ENCODE measurements at places on chromosomes 6 and 20.

DNA sequence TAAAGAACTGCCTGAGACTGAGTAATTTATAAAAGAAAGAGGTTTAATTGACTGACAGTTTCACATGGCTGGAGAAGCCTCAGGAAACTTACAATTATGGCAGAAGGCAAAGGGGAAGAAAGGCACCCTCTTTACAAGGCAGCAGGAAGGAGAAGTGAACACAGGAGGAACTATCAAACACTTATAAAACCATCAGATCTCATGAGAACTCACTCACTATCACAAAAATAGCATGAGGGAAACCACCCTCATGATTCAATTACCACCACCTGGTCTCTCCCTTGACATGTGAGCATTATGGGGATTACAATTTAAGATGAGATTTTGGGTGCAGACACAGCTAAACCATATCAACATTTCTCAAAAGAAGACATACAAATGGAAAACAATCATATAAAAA, 266.3 kb downstream of the EPM2A start:
- no peak for DNase-seq

DNA sequence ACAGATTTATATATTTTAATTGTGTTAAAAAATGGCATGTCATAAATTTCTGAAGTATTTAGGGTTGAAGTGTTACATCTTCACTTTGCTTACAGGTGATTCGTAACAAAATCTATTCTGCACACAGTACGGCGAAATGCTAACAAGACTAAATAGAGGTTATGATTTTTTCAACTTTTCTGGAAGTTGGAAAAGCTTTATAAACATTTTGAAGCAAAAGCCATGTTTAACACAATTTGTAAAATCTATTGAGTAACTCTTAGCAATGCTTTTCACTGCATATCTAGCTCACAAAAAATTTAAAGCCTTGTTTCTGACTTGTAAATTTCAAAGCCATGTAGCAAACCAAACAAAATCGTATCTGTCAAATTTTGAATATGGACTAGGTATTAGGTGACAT, 3.3 kb downstream of the STX16 start:
- DNase-seq = no peak

GRCh38 chr6:111653434-111653833, 47.8 kb upstream of the TRAF3IP2 start:
- no peak for DNase-seq

GRCh38 chr6:139752086-139752485, 377.6 kb upstream of the CITED2 start:
- no peak for DNase-seq

DNA sequence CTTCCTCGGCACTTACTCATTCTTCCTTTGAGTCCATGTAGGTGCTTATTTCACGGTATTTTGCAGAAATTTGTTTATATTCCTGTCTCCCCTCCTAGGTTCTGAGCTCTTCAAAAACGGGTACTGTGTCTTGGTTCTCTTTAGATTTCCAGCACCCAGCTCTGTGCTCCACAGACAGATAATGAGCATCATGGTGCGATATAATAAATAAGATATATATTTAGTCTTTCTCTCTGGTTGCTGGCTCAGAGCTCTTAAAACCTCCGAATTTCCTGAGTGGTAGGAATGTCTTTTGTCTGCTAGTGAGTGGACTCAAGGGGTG, 108.1 kb upstream of the GPR6 start:
- DNase-seq = no peak

DNA sequence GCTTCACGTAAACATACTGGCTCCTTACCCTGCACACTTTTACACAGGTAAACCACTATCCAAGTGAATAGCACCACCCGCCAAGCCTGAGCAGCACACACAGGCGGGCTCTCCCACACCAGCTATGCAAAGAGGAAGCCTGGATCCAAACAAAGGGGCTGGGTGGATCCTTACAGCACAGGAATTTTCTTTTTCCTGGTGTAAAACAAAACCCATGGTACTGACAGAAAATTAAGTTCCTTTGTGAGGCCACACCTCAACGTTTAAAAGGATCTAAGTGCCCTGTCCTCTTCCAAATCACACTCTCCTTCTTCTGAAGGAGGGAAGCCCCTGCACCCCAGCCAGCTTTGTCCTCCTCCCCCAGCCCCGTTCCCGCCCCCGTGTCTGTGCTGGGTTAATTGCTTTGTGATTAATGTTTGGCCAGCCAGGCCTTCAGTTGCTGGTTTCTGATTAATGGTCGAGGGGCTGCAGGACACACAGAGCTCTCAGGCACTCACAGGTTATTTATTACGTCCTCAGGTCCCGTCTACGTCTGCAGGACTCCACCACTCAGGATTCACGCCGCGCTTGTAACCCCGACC, 6.1 kb downstream of the DACT2 start:
- DNase-seq = no peak

GRCh38 chr20:10963717-10964266, 290.0 kb upstream of the JAG1 start:
- no peak for DNase-seq

- no peak for DNase-seq
These were observed 233.1 kb upstream of the ZNF217 start for GRCh38 chr20:53826597-53827291.

- no peak for DNase-seq
These were observed 3.5 kb upstream of the MOCS1 start for GRCh38 chr6:39937686-39938333.

DNA sequence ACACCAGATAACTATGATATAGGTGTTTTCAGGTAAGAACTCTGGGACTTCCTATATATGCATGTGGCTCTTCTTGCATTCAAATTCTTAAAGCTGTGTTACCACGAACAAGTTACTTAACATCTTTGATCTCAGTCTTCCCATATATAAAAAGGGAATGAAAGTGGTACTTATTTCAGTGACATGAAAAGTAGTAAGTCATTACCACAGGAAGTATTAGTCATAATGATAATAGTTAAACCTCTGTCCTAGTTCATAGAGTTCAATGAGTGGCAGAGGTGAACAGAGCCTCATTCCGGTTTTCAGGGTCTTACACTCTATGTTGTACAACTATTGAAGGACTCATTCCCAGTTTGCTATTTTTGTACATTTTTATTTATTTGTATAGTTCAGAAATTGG, 237.0 kb downstream of the NKAIN2 start:
- no peak for DNase-seq

GRCh38 chr20:60108397-60108796, 150.2 kb downstream of the CDH26 start:
- DNase-seq = peak; percentile 53

GRCh38 chr6:45922728-45923351, 92.8 kb downstream of the CLIC5 start:
- peak; percentile 76 for DNase-seq

GRCh38 chr6:142845143-142845571, 99.8 kb downstream of the HIVEP2 start:
- no peak for DNase-seq

DNA sequence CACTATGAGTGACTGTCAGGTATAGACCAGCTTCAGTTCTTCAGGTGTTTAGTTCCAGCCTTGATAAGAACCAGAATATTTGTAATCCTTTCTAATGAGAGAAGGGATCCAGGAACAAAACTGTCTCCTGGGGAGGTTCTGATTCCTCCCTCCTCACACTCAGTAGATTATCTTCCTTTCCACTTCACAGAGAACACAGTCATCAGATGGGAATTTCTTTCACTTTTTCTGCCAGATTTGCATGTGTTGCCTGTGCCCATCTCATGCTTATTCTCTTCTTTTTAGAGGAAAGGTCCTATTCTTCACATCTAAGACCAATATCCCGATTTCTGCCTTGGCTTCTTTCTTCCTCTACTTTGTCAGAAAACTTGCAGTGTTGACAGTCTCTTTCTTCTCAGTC, 50.8 kb downstream of the CD109 start:
- no peak for DNase-seq

- DNase-seq = no peak
These were observed 53.3 kb upstream of the EYA4 start for GRCh38 chr6:133187657-133188453.

DNA sequence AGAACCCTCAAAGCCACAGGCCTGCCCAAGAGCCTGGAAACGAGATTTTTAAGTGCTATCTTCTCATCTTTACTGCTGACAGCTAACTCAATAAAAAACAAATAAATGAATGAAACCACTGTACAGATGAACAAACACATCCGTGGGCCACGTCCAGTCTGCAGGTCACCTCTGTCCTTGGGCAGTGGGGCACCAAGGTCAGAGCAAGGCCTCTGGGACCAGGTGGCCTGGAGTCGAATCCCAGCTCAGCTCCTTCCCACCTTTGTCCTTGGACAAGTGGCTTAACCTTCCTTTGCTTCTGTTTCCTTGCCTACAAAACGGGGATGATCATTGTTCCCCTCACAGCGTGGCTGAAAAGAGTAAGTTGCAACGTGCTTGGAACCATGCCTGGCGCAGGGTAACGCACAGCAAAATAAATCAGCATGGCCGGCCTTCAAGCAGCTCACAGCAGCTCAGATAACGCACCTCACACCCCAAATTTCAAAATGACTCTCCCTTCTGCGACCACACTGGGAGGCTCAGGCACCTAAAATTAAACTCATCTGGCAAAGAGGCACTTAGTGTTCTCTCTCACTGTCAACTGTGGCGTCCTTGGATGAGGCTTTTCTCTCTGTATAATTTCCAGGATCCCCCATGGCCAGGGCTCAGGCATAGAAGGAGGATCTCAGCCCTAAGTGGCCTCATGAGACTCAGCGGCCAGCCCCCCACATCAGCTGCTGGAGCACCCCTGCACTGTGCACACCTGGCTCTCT, 35.7 kb downstream of the RRBP1 start:
- no peak for DNase-seq

DNA sequence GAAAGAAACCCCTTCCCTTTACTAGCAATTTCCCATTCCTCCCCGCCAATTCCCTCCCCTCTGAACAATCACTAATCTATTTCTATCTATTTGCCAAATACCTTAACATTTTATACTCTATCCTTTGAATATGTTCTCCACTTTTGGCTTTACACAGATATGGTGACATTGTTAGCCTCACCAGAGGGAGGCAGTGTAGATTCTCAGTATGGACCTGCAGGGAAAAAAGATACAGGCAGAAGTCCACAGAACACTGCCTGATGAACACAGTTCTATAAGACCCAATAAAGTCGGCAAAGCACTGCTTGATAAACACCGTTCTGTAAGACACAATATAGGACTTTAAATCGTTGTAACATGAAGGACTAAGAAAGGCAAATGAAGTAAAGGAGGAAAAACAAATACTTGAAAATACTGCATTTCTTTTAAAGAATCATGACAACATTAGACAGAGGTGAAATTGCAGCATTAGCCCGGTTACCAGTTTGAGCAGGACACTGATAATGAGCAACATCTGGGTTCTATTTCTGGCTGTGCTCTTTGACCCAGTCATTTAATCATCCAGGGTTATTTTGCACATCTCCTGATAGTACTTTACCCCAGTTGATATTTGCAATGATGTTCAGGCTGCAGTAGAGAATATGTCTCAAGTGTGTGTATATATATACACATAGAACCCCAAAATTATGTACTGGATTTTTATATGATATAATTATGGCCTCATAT, 296.8 kb downstream of the UTRN start:
- DNase-seq = no peak

DNA sequence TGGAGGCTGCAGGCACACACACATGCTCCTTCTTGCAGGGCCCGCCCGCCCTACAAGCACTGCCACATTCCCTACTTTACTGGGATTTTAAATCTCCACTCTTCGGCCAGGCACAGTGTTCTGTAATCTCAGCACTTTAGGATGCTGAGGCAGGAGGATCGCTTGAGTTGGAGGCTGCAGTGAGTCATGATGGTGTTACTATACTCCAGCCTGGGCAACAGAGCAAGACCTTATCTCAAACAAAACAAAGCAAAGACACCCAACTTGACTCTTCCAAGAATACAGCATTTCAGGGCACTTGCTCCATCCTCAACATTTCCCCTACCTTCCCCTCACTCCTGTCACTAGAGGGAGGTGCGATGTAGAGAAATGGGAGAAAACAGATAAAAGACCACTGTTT, 194.0 kb downstream of the MYLK4 start:
- DNase-seq = no peak

- DNase-seq = no peak
These were observed 59.4 kb upstream of the BACH2 start for GRCh38 chr6:90356012-90356421.

GRCh38 chr6:3164388-3164787, 7.0 kb upstream of the TUBB2A start:
- no peak for DNase-seq

DNA sequence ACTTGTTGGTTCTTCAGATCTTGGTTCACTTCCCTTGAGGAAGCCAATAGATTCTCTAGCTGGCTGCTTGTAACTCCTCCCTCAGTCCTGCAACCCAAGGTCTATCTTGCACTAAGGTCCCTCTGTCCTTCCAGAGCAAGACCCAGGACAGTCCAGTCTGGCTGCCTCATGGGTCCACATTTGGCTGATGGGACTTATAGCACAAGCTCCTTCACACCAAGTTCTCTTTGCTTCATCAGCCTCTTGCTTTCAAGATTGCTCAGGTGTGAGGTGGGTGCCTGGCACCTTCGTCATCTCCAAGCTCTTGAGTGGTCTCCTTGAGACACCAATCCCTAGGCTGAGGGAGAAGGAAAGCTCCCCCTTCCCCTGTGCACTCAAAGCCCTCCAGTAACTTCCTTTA, 28.3 kb downstream of the NSFL1C start:
- no peak for DNase-seq

DNA sequence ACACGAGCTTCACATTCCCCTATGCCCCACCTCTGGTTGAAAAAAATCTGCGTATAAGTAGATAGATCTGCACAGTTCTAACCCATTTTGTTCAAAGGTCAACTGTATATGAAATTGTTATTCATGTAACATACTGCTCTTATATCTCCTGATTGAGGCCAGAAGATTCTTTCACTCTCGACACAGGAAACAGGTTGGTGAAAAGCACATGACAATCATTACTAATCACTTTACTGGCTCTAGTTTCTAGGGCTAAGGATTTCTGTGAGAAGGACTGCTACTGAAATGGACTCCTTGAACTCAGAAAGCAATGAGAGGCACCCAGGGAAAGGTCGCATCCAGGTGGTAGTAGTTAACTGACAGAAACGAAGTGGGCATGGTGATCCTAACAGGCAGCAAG, 21.7 kb downstream of the PDSS2 start:
- no peak for DNase-seq

- DNase-seq = no peak
These were observed 3.3 kb downstream of the ADGRB3 start for GRCh38 chr6:68638230-68638900.

- no peak for DNase-seq
These were observed 332.3 kb upstream of the MARCKS start for GRCh38 chr6:113524826-113525225.

DNA sequence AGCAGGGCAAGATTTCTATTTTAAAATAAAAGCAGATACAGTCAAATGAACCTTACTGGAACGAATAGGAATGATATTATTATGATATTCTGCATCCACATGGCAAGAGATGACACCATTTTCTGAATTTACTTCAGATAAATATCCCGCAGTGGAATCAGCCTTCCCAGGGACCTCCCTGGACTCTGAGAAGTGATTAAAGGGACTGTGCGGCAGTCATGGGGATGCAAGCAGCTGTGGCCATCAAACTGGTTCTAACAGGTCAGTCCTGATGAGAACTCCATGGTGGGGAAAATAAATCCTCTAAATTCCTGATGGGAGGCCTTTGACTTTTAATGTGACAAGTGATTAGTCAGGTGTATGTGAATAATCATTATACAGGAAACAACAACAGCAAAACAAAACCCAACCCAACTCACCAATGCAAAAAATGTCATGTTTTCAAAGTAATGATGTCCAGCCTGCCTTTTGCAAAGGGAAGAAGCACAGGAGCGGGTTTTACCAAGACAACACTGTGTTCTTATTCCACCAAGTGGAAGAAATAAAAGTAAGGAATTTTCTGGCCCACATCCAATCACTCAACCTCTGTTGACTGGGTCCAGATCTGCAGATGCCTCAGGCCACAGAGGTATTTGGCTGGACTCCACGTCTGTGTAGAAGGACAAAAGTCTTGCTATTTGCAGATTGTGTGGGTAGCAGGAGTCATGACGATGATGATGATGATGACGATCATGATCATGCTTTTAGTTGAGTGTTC, 61.9 kb upstream of the CITED2 start:
- DNase-seq = no peak
